ENCODE measurements at places on chromosomes 1 and 21.

DNA sequence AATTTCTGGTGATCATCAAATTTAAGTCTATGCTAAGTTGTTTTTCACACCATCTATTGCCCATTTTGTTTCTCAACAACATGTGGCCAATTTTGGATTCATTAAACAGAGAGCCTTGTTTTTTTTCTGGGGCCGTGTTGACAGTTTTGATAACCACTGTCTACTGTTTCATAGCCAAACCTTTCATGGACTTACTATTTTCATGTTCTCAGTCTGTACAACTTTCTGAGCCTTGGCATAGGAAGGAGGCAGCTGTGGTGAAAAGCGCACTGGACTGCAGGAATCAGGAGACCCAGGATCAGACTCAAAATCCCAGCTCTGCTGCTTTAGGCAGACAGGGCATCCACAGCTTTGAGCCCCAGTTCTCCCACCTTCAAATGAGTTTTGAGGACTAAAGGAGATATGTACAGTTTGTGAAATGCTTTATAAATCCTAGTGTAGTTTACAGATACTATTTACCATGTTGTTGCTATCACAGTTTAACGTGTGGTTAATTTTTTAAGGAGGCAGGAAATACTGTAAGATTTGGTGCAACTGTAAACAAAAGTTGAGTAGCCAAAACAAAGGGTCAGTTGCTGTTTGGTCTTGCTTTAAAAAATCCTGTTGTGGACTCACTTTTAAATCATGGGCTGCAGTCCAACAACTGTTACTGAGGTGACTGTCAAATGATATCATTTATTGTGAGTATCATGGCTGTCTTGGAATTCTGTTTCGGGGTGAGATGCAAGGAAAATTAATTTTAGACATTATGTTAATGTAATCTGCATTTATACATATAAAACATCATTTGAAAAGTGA, 2.9 kb downstream of the MACO1 start:
- DNase-seq = no peak

- DNase-seq = no peak
Measured at GRCh38 chr1:13842497-13842896, 142.5 kb downstream of the PRDM2 start.

DNA sequence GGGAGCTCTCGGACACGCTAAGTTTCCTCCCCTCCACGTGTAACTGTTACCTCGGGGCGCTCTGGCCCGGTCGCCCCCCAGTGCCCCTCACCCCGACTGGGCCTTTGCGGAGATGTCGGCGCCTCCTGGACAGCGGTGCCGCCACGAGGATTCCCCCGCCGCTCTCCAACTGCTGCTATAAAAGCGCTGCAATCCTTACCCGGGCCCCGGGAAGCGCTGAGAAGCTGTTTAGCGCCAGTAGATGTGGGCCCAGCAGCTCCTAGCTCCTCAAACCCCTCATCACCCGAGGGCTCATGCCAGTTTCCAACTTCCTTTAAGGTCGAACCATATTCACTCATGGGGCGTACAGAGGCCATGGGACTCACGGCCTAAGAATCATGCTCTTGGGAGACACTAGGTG, 361 bp upstream of the LMX1A start:
- DNase-seq = no peak

- DNase-seq = peak; percentile 55
Measured at GRCh38 chr1:28208818-28209441, 23.9 kb downstream of the DNAJC8 start.

- no peak for DNase-seq
Measured at GRCh38 chr1:53678938-53679825, 59.8 kb downstream of the GLIS1 start.

DNA sequence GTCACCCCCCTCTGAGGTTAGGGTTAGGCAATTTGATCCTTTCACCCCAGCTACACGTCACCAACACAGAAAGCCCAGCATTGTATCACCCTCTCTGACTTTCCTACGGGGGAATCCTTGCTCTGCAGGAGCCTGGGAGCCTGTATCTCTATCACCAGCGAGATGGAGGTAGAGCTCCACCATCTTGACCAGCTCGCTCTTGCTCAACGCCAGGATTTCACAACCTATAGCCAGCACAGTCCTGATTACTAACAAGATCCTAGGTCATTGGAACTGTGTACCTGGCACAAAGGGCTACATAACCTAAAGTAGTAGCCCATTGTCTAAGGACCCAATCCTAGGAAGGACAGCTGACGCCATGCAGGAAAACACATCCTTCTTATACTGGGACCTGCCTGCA, 66.1 kb downstream of the DMRTA2 start:
- no peak for DNase-seq

DNA sequence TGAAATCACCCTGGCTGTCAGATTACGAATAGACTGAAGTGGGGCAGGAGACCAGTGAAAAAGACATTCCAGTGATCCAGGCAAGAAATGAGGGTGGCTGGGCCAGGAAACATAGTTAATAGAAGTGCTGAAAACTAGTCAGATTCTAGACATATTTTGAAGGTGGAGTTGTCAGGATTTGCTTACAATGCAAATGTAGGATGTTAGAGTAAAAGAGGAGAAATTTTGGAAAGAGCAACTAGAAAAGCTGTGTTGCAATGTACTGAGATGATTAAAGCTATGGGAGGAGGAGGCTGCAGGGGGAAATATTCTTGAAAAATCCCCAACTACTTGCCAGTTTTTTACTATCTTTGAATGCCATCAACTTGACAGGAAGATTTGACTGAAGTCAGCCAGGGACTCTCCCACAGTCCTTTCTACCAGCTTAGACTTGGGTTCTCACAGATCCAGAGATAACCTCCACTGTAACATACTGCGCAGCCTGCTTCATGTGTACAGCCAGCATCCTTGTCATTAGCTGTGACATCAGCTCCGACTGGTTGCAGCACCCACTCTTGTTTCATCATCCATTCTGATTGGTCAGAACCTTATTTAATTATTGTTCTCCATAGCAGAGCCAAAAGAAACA, 109.7 kb downstream of the TSEN15 start:
- DNase-seq = no peak

DNA sequence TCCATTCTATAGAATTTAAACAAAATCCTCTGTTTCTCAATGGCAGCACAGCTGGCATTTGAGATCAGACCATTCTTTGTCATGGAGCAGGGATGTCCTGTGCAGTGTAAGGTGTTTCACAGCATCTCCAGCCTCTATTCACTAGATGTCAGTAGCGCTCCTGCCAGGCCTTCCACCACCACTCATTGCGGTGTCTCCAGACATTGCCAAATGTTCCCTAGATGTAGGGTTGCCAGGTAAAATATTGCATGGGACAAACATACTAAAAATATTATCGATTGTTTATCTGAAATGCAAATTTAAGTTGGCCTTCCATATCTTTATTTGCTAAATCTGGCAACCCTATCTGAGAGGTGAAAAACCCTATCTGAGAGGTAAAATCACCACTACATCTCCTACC, 11.7 kb downstream of the ITLN2 start:
- no peak for DNase-seq

Data from Caki2 (cell line).